B cell (primary cell): ENCODE measurements at places on chromosomes 12 and 14. TPM values are rescaled to one million over a fixed set of nuclear protein-coding genes. Genes with fewer than 3 reads are reported as not detected.
A peak's percentile ranks its signal among the peaks of the same experiment; 100 is the strongest.

INSM2 gene
- not detected in 2 replicates for polyA plus RNA-seq

KLHDC1 gene
- 2.8 and 3.0 TPM in 2 replicates for polyA plus RNA-seq

C12orf60 gene
- polyA plus RNA-seq = 0.25 and 0.29 TPM in 2 replicates

DNA sequence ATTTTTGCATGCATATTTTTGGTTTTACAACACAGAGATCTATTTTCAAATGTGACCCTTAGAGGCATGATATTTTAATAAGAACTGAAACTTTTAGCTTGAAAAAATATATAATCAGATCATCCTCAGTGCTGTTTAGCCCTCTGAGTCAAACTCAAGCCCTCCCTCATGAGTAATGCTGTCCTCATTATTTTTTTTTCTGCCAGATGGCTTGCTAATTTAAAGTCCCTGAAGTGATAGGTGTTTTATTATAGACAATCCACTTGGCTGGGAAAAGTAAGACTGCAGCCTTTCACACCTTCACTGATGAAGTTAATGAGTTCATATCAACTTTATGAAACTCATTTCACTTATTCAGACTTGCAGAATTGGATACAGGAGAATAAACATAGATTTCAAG, 227.7 kb downstream of the SLC16A7 start:
- DNase-seq = no peak

GRCh38 chr14:70098250-70098809, 90.4 kb downstream of the SLC8A3 start:
- DNase-seq = no peak

DNA sequence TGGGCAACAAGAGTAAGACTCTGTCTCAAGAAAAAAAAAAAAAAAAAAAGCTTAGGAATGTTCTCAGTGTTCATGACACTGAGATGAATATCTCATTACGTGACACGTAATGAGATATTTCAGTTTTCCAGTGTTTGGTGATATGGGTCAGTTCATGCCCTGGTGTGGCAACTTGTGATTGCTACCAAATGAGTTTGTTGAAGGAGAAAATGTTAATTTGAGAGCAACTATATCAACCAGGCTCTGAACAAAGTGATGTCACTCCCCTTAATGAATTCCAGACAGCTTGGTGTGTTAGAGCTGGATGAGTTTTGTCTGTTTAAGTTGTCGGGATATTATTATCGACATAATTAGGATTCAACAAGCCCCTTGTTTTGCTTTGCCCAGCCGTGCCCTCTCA, 211.7 kb downstream of the DPF3 start:
- DNase-seq = no peak

DNA sequence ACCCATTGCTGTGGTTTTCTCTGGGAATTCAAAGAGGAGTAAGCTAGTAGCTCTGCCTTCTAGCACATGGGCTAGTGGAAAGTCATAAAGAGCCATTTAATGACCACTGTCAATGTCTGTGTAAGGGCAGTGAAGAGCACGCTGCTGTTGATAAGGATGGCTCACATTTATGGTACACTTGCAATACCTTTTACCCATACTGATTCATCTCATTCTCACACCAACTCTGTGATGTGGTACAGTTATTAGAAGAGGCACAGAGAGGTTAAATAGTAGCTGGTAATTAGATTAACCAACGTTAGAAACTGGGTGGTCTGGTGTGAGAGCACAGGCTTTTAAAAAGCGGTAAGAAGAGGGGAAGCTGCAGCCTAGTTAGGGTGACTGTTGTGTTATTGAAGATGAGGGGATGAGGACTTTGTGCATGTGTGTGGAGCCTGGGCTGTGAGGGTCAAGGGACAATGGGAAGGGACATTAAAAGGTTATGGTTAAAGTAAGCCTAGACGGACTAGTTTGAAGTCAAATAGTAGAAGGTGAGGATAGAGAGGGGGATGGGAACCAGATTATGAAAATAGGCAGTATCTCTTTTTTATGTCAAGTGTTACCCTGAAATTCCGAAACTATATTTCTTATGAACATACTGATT, 25.2 kb downstream of the RASSF3 start:
- DNase-seq = no peak

GRCh38 chr12:110012137-110012536, 12.9 kb downstream of the ANKRD13A start:
- DNase-seq = peak; percentile 94

- DNase-seq = no peak
These were observed 71.6 kb upstream of the PPM1H start for GRCh38 chr12:63006536-63006935.
